Panc1 (cell line): ENCODE measurements at places on chromosomes 3 and 15. TPM values are rescaled to one million over a fixed set of nuclear protein-coding genes. Genes with fewer than 3 reads are reported as not detected.

The SYNPR gene
- not detected for total RNA-seq

DNA sequence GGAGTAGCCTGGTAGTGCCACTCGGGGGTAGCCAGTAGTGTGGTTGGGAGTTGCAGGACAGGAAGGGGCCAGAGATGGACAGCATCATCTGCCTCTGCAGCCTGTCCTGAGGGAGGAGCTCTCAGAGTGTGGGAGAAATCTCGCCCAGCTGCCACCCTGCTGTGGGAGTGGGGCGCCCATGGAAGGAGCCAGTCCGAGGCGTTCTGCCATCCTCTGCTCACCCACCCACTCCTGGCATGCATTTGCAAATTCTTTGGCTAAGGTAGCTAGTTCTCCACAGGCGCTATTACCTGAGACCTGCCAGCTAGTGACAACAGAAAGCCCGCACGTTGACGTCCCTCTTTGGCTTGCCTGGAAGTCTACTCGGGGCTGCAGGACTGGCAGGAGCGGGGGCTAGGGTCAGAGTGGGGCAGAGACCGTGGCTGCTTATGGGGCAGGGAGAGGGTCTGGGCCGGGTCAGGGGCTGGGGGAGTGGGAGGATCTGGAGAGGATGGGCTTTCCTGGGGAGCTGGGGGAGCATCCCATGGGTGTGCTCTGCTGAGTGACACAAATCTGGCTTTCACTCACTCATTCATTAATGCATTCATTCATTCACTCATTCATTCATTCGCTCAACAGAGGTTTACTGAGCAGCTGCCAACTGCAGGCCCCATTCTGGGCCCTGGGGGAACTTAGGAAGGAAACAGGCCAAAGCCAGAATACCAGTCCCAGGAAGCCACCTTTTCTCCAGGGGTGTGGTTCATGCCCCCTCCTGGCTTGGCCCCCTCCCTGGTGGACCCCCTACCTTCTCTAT is 44.4 kb upstream of the INSYN1 start:
- no peak for DNase-seq
- no peaks in the 10 kb centered on the region for H3K4me1 ChIP-seq
- H3K27me3 ChIP-seq, result no peaks in the 10 kb centered on the region
- no peaks in the 10 kb centered on the region for H3K36me3 ChIP-seq
- no peak overlapping the region for H3K4me3 ChIP-seq

The LRRC31 gene
- total RNA-seq, result not detected

The STRC gene
- total RNA-seq, result not detected

GRCh38 chr15:81560405-81560804 is 186.4 kb upstream of the TMC3 start:
- no peak overlapping the region for H3K4me3 ChIP-seq
- no peak for DNase-seq
- H3K27me3 ChIP-seq, result no peaks in the 10 kb centered on the region
- no peaks in the 10 kb centered on the region for H3K4me1 ChIP-seq
- no peaks in the 10 kb centered on the region for H3K36me3 ChIP-seq
- H3K27ac ChIP-seq, result no peak overlapping the region

DNA sequence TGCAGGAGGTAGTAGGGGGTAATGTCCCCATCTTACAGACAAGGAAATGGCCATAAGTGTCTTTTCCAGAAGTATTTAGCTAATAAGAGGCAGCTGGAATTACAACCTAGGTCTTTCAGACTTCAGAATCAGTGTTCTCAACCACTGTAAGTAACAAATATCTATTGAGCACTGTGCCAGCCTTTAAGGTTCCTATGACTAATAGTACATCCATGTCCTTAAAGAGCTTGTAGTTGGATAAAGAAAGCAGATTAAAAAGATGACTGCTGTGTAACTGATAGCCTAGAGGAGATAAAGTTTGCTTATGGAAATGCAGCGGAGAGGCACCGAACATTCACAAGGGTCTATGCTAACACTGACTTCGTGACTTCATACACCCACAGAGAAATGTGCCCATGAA is 136.0 kb downstream of the KCNMB2 start:
- H3K4me3 ChIP-seq, result no peak overlapping the region
- DNase-seq, result no peak
- no peaks in the 10 kb centered on the region for H3K27me3 ChIP-seq
- no peaks in the 10 kb centered on the region for H3K36me3 ChIP-seq
- no peak overlapping the region for H3K27ac ChIP-seq

GRCh38 chr3:119831941-119832371 is 50.1 kb downstream of the NR1I2 start:
- no peaks in the 10 kb centered on the region for H3K36me3 ChIP-seq
- H3K4me1 ChIP-seq, result no peaks in the 10 kb centered on the region
- no peak overlapping the region for H3K27ac ChIP-seq
- H3K27me3 ChIP-seq, result no peaks in the 10 kb centered on the region
- DNase-seq, result no peak

DNA sequence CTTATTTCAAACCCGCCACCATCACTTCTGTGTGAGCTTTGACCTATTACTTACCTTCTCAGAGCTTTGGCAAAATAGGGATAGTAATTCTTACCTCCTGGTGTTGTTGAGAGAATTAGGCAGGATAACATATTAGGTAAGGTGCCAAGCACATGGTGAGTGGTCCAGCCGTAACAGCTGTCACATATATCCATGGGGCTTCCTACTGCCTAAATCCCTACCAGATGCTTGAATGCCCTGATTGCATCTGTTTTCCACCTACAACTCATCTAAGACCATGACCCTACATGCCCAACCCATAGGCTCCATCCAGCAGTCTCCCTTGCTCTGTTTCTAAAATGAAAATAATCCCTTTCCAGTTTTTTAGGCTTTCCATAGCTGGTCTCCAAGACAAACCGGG is 162.3 kb upstream of the NR2E3 start:
- H3K4me3 ChIP-seq, result no peak overlapping the region
- no peaks in the 10 kb centered on the region for H3K4me1 ChIP-seq
- H3K36me3 ChIP-seq, result no peaks in the 10 kb centered on the region
- H3K27me3 ChIP-seq, result no peaks in the 10 kb centered on the region

The SLC28A2 gene
- total RNA-seq, result 0.23 TPM
